COLO829 (cell line): ENCODE measurements at places on chromosomes 12 and 14.

DNA sequence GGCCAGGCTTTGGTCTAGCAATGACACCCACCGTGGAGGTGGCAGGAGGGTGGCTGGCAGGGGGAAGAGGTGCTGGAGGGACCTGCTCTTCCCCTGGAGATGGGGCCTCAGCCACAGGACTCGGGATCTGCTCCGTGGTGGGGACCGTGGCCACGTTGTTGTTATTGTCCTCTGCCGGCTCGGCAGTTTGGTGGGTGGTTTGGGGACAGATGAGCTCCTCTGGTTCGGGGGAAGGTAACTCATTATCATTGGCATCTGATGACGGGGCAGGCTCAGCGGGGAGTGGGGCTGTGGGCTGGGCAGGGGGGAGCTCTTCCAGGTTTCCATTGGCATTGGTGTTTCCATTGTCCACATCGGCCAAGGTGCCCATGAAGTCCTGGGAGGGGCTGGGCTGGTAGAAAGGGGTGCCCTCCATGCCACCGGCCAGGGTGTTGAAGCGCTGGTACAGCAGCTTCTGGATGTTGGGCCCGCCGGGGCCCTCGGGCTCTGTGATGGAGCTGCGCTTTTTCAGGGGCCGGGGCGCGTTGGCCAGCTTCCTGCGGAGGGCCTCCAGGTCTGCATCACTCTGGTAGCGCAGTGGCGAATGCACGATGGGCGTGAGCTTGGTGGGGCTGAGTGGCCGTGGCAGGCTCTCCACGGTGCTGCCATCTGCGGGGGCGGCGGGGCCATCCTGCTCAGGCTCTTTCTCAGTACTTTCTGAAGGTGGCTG, 24.3 kb downstream of the ZFYVE21 start:
- no peak for DNase-seq

DNA sequence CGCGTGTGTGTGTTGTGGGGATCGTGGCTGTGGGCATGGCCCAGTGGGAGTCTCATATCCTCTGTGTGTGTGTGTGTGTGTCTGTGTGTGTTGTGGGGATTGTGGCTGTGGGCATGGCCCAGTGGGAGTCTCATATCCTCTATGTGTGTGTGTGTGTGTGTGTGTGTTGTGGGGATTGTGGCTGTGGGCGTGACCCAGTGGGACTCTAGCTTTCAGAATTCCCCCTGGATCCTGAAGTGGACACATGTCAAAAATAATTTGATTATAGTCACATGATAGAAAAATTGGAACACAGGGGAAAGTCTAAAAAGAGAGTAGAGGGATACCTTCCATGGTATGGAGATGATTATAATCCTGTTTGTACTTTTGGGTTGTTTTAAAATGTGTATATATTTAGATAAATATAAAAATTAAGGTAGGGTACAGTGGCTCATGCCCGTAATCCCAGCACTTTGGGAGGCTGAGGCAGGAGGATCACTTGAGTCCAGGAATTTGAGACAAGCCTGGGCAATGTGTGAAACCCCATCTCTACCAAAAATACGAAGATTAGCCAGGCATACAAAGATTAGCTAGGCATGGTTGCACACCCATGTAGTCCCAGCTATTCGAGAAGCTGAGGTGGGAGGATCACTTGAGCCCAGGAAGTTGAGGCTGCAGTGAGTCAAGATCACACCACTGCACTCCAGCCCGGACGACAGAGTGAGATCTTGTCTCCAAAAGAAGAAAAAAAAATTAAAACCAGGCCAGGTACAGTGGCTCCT, 11.0 kb downstream of the PAPLN start:
- DNase-seq, result no peak

GRCh38 chr12:106195621-106196027, 52.2 kb downstream of the CKAP4 start:
- DNase-seq, result no peak

DNA sequence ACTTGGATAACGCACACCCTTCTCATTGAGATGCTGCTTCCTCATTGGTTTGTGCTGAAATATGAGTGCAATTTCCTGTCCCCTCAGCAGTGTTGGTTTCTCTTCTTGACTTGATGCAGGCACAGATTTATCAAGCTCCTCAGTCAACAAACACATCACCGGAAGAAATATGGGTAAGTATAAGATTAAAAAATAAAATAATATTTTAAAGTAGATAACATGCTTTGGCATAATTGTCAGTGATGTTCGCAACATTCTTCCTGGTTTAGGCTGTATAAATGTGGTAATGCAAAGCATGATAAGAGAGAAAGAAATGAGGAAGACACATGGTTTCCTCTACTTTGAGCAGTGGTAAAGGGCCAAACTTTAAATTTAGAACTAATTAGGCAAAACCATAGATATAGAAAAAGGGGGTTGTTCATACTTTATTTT, at the start of gene GPR65:
TSS of gene GPR65 (plus strand) at position 86 of the 432 bp plus-strand sequence. CDS start 5,713 bp downstream, outside the sequence.
- DNase-seq, result no peak

DNA sequence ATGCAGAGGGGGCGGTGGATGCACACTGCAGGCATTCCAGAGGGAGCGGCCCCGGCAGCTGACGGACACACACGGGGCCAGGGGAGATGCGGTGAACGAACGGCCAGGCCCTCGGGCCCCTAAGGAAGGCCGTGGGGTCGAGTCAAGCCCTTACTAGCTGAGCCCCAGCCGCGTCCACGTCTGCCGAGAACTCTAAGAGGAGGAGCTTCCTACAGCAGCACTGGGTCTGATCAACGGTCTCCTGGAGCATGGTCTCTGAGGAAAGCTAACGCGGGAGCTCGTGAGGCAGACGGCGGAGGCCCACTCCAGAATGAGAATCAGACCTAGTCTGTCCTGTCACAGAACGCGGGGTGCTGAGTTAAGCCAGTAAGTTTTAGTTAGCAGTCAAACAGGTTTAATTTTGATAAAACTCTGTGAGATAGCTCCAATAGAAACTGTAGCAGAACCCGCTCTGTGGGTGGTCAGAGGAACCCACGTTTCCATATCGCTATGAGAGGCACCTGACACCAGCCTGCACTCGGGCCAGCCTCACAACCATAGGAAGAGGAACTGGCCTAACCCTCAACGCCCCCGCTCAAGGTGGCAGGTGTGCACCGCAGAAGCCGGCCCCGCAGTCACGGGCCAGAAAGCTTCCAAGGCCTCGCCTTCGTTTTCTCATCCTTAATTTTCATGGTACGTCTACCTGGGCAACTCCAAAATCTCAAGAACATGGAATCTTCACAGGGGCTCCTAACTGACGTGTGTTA, 55.5 kb downstream of the CDC42BPB start:
- no peak for DNase-seq

DNA sequence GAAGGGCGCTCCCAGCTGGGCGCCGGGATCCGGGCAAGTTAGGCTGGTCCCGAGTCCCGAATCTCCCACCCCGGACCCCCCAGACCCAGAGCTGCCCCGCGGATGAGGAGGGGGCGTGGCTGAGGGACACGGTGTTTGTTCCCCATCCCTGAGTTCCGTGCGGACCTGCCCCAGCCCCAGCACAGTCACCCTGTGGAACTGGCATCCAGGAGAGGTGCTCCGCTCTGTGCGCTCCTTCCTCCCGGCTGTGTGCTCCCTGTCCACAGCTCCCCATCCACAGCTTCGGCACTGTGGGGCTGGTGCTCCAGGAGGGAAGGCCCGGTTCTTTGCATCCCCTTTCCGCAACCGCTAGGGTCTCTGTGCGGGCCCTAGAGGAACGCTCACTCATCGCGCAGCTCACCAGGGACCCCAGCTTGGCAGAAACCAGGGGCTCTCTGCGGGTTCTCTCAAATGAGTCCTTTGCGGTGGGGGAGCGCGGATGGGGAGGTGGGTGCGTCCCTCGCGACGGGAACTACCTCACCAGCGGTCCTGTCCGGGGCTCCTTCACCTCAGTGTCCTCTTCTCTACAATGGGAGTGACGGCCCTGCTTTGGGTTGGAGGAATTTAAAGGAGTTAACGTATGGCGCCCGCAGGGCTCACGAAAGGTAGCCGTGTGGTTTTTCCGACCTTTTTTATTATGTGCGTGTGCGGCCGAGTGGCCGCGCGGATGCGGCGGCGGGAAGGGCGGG, 845 bp downstream of the TMEM132C start:
- no peak for DNase-seq

GRCh38 chr14:72948481-72949138, 22.3 kb downstream of the DCAF4 start:
- peak; percentile 58 for DNase-seq

DNA sequence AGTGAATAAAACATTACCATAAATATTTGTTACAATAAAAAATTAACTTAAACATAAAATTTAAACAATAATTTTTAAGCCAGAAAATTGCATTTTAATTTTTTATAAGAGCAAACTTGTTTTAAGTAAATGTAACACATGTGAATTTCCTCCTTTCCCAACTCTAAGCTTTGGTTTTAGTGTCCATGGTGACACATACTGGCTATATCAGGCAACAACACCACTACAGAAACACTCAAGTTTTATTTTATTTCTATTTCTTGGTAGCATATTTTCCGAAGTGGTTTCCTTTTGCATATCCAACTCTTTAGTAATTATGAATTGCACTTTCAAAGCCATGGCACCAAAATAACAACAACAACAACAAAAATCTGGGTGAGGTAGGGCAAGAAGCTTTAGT, 2.2 kb downstream of the NELL2 start:
- no peak for DNase-seq

DNA sequence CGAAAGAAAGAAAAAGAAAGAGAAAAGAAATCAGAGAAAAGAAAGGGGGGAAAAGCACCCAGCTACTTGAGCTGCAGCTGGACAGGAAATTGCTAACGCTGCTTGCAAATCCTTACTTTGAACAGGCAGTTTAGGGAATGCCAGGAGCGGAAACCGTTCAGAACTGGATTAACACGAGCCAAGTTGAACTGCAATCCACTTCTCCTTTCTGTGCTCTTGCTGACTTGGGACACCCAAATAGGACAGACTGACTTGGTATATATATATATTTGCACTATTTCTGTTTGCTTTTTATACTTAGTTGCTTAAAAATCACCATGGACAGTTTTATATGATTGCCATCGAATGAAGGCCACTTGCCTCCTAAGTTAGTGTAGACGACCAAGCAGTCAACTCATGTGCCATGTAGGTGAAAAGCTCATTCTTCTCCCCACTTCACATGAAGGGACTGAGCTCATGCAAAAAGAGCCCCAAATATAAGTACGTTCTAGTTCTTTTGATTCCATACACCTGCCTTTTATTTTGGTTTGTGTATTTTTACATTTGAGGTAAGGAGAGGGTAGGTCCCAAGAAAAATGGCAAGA, 5.5 kb downstream of the DUSP6 start:
- no peak for DNase-seq

DNA sequence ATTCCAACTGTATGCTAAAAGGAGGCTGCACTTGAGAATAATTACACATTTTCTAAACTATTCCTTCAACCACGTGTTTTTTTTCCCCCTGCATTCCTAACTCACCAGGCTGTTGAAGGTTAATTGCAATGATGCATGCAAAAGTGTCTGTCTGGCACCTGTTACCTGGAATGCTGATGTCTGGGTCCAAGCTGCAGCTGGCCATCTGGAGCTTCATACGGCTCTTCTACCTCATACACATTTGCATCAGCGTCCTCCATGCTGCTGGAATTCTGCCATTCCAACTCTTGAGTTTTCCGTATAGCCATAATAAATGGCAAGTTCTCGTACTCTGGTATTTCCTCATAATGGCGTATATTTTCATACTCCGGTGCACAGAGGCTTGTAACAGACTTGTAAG, 8.6 kb downstream of the FGD6 start:
- no peak for DNase-seq

GRCh38 chr14:76472199-76472723, 96.3 kb downstream of the ESRRB start:
- DNase-seq, result no peak

GRCh38 chr14:56162476-56162875, 44.3 kb downstream of the PELI2 start:
- DNase-seq, result no peak

- DNase-seq, result no peak
Measured at GRCh38 chr12:120851444-120851843, 52.7 kb downstream of the SPPL3 start.

DNA sequence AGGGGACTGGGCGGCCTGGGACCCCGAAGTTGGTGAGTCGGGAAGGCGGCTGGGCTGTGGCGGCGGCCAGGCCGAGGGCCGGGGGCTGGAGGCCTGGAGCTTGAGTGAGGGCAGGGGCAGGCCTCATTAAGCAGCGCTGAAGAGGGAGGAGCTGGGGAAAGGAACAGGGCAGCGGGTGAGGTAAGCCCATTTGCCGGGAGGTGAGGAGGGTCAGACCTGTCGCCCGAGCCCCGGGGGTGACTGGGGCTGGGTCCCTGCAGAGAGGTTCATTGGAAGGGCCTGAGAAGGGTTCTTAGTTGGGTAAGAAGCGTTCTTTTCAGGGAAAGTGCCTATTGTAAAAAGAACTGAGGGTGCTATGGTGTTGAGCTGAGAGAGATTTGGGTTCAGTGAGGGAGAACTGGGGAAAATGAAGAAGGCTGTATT, 441 bp downstream of the RAB5B start:
- DNase-seq, result no peak

DNA sequence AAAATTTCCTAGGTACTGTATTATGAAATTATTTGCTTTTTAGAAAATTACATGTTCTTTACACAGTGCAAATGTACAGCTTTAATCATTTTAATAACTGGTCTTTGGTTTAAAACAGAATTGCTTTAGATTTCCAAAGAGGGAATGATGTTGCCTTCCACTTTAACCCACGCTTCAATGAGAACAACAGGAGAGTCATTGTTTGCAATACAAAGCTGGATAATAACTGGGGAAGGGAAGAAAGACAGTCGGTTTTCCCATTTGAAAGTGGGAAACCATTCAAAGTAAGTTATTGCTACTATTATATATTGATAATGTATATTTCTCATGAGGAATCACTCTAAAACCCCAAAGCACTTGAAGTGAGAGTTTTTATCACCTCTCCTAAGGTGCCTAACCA, 13.4 kb downstream of the LGALS3 start:
- no peak for DNase-seq

DNA sequence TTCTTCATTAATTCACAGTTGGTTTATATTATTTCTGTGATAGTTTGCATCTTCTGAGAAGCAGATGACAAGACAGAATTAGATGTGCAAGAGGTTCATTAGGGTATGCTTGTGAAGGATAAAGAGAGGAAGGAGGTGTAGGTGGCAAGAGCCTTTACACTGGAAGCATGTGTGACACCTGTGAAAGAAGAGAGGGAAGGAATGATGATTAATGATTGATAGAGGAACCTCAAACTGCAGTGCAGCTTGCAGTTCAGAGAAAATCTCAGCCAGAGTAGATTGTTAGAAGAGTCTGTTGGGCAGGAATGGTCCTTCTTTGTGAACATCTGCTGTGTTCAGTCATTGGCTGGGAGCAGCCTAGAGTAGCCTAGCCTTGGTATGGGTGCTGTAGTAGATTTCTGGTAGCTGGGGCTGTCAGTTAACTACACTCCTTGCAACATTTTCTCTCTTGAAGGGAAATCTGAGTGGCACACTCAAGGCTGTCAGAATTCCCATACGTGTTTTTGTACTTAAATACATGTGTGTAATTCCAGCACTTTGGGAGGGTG, 9.0 kb downstream of the RCOR1 start:
- no peak for DNase-seq
